ENCODE measurements at places on chromosomes 4 and X.

GRCh38 chrX:71953391-71953790, 42.7 kb downstream of the NHSL2 start:
- no peak for DNase-seq

DNA sequence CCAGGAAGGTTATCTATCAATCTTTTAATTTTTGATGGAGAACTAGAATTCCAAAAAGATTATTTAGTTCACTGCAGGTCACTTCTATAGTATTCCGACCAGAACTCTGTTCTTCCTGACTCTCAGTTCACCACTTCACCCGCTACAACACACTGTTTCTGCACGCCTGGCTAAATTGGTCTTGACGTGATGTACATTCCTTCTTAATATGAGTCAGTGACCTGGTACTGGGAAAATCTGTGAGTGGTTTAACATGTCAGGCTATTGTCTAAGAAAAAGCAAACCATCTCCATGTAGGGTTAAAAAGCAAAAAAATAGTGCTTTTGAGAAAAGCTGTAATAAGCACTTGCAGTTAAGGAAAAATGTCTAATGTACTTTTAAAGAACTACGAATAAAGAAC, 120.4 kb downstream of the NDST3 start:
- no peak for DNase-seq

GRCh38 chrX:3532581-3533085, 180.8 kb downstream of the PRKX start:
- no peak for DNase-seq

DNA sequence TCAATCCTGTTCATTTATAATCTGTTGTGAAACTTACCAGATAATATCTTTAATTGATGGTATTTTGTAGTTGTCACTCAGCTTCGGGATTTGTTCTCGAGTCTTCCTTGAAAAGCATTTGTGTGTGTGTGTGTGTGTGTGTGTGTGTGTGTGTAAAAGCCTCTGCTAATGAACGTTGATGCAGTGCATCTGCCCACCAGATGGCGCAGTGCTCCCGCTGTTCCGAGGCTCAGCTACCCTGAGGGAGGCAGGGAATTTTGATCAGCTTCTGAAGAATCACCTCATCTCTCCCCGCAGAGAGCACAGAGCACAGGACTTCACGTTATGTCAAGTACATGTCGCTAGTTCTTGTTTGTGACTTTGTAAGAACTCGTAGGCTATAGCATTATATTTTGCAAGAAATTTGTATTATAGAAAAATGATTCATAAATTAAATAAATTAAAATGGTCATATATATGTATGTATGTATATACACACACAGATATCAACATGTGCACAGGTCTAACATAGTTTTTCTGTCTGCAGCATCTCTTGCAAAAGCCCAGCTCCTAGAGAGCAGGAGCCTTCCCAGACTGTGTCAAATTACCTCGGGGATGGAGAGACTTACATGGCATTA, 316.7 kb upstream of the IGFBP7 start:
- peak; percentile 35 for DNase-seq

DNA sequence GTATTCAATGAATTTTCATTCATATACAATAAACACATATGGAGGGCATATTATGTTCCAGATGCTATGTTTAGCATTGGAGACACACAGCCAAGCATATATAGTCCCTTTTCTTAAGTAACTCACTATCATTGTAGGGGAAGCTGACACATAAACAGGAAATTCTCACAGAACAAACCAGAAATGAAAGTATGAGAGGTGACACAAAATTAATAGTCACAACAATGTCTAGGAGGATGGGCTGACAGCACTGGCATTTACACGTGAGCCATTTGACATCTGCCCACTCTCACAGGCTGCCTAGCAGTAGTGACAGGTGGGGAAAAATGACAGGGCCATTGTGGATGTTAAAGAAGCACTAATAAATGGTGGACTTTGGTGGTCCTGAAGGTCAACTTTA, 2.6 kb upstream of the CNOT6L start:
- no peak for DNase-seq

GRCh38 chr4:20109391-20109790, 142.3 kb upstream of the SLIT2 start:
- no peak for DNase-seq

DNA sequence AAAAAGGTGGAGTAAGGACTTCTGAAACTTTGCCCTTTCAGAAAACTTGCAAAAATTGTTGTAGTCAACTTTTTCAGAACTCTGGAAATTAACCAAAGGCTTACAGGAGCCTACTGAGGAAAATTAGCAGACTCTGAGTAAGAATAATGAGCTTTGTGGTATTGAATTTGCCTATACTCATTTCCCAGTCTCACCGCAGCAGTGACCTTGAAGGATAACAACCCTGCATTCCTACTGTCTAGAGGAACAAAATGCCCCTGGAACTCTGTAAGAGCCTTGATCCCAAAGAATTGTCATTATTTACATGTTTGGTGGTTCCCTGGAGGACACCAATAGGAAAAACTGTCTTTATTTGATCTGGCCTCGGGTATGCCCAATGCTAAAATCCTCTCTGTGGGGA, 57.9 kb downstream of the MND1 start:
- DNase-seq = no peak

DNA sequence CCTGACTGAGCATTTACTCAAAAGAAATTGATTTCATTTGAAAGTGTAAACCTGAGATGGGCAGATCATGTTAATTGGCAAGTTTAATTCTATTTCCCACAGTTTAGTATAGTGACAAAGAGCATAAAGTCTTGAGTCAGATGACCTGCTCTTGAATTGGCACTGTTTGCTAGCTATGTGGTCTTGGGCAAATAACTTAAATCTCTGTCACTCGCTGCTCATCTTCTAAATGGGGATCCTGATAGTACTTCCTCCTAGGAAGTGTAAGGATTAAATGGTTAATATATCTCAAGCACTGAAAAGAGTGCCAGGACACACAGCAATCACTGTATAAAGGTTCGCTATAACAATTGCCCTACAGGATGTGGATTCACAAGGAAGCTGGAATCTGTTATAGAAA, 242.8 kb upstream of the JADE1 start:
- DNase-seq = no peak

GRCh38 chrX:30228526-30228925, 1.9 kb upstream of the MAGEB3 start:
- DNase-seq = no peak

DNA sequence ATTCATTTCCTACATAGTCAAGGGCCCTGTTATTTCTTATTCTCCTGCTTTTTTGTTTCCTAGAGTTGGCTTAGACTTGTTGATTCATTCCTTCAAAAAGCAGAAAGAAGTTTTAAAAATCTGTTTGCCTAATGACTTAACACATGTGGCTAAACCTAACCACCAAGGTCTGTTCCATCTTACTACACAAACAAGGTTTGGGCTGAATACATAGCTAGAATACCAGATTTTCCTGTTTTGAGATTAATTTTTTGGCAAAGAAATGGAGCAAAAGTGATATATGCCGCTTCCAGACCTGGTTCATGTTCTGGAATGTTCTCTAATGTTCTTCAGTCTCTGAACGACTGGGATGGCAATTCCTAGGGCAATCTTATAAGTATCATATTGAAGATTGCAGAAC, 7.4 kb upstream of the CAMK2D start:
- DNase-seq = no peak

DNA sequence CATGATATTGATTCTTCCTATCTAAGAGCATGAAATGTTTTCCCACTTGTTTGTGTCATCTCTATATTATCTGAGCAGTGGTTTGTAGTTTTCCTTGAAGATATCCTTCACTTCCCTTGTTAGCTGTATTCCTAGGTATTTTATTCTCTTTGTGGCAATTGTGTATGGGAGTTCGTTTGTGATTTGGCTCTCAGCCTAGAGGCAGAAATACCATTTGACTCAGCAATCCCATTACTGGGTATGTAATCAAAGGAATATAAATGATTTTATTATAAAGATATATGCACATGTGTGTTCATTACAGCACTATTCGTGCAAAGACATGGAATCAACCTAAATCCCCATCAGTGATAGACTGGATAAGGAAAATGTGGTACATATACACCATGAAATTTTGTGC, 172.7 kb upstream of the IL15 start:
- DNase-seq = no peak

- DNase-seq = no peak
Measured at GRCh38 chrX:132415012-132415411, 73.8 kb downstream of the MBNL3 start.

DNA sequence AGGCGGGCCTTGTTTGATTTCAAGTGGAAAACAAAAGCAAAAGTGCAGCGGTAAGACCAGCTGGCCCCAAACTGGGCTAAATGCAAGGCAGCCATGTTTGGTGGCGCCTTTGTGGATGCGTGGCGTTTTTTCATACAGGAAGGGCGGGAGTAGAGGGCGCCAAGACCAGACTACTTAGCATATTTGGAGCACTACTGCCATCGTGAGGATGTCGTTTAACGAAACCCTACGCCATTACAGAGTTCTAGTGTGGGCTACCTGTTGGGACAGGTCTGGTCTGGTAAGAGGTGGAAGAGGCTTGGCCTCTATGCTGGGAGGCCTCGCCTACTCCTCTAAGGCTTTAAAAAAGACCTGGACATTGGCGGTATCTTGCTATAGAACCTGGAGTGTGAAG, 230.7 kb upstream of the STK26 start:
- DNase-seq = no peak

All from NCI-H524 treated with DMSO at 0.1 percent for 48 hours (cell line).